ENCODE measurements at places on chromosomes 3 and 15.

DNA sequence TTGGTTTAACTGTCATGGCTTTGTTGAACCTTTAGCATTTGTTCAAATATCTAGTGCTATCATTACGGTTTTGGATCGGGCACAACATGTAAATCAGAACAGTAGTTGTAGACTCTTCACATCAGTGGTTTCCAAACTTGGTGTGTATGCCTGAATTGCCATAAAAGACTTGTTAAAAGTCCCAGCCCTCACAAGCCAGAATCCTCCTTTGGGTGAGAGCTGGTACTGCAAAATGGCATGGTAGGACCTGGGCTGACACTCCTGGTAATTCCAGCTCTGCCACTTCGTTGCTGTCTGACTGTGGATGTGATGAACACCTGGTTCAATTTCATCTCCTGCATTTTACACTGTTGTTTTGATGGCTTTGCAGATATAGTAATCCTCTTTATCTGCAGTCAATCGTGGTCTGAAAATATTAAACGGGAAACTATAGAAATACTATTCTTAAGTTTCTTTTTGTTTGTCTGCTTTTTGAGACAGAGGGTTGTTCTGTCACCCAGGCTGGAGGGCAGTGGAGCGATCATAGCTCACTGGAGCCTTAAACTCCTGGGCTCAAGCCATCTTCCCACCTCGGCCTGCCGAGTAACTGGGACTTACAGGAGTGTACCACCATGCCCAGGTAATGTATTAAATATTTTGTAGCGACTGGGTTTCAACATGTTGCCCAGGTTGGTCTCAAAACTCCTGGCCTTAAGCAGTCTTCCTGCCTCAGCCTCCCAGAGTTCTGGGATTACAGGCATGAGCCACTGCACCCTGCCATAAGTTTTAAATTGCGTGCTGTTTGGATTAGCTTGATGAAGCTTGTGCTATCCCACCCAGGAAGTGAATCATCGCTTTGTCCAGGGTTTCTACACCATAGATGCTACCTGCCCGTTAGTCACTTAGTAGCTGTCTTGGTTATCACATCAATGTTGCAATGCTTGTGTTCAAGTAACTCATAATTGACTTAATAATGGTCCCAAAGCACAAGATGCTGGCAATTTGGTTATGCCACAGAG is 61.6 kb downstream of the RAB7A start:
- DNase-seq: no peak

DNA sequence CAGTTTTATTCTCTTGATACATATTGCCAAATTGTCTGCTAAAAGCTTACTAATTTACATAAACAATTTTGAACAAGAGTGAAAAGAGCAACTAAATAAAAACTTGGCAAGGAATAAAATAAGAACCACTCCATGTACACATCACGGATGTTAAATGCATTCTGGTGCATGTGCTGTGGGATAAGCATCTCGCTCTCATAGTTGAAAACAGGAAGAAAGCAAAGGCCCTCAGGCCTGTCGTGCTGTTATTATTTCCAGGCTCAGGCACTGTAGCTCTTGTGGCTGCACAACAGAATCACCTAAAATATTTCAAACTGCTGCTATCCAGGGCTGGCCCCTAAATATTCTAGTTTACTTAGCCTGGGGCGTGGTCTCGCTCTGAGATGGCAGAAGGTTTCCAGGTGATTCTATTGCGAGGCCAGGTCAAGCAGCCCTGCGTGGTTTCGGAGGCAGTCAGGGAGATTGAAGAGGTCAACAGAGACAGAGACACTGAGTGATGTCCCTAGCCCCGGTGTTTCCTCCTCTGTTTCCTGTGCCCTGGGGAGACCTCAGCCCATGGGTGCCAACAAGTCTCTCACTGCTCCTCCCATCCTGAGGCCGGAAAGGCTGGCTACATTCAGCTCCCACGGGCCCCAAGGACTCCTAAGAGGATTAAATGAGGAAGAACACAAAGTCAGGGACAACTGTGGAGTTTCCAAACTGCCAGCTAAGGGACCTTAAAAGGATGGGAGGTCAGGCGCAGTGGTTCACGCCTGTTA is 18.2 kb upstream of the PDIA5 start:
- DNase-seq: no peak

GRCh38 chr3:27311400-27311799 is 57.8 kb downstream of the NEK10 start:
- no peak for DNase-seq

DNA sequence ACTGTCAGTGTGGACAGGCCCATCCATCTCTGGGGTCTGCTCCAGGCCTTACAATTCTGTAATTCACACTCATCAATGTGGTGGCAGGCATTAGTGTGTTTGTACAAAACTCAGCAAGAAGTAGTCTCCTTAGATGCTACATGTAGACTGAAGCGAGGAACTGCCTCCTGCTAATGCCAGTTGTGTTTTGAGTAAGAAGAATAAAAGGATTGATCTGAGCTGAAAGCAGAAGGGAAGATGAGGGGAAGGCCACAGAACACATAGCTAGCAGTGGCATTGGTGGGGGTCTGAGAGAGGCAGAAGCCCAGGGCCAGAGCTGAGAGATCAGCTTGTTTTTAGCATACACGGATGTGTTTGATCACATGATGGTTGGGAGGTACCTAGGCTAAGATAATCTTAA is 144.1 kb downstream of the TIGIT start:
- no peak for DNase-seq

- DNase-seq: peak; percentile 26
Measured at GRCh38 chr15:56919031-56919608, 676 bp downstream of the TCF12 start.

- DNase-seq: no peak
Measured at GRCh38 chr3:185830018-185830797, 5.4 kb upstream of the IGF2BP2 start.

DNA sequence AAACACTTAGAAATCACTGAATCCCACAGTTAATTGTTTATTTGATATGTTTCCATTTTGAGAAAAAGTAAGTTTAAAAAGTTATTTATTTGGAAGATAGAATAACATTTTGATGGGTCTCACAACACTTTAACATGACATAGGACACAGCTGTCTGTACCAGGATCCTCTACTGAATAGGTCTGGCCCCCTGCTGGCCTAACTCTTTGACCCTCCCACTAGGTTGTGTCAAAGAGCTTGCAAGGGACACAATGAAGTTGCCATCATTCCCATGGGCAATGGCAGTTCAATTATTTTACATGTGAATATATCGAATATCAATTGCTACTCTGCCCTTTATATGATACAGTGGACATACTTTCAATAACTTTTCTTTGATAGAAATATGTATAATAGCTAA is 138.9 kb downstream of the EPHA3 start:
- DNase-seq: no peak

- DNase-seq: no peak
Measured at GRCh38 chr3:140146668-140147067, 211.7 kb downstream of the CLSTN2 start.

DNA sequence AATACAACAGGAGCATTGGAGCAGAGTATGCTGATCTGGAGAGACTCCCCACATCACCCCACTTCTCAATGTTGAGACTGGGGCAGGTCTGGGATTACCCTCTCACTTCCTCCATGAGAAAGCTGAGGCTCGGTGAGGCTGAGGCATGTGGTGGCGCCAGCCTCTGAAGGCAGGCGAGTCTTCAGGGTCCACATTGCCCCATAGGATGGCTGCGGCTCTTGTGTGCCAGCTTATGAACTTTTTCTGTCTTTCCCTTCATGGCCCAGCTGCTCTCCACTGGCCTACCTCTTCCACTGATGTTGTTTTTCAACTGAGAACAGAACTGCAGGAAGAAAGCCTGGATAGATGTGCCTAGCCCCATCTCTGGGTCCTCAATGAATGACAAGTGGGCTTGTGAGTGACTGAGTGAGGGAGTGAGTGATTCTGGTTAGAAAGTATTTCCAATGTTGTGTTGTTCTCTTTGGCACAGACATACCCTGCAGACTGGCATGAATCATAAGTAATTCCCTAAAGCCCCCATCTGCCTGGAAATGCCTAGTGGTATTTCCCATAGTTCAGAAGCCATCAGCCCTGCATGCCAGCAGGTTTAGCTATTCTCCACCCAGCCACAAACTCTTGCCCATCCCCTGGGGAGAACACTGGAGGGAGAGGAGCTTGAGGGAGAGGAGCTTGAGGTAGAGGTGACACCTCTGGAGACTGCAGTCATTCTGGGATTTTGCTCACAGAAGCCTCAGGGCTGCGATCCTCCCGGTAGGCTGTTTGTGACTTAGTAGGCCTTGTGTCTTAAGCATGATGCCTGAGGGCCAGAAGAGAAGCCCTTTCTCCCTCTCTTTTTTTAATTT is 56.9 kb downstream of the AMOTL2 start:
- DNase-seq: no peak

- DNase-seq: no peak
Measured at GRCh38 chr3:194032828-194033435, 103.0 kb upstream of the HES1 start.

DNA sequence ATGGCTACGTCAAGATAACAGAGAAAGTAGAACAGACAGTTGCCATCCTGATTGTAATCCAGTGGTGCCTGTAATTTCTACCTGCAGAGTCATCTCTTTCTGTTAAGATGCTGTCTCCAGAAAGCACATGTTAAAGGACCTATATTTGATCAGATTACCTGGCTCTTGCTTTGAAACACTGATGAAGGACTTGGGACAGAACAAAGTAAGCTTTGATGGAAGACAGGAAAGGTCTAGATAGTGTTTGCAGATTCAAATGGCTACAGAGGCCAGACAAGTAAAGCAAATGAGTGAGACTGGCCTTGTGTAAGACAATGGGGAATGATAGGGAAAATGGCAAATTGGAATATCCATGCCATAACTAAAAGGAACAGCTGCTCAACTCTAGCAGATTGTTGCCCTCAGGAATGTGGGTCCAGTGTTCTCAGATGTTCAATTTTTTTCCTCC is 1.8 kb upstream of the GSK3B start:
- no peak for DNase-seq

DNA sequence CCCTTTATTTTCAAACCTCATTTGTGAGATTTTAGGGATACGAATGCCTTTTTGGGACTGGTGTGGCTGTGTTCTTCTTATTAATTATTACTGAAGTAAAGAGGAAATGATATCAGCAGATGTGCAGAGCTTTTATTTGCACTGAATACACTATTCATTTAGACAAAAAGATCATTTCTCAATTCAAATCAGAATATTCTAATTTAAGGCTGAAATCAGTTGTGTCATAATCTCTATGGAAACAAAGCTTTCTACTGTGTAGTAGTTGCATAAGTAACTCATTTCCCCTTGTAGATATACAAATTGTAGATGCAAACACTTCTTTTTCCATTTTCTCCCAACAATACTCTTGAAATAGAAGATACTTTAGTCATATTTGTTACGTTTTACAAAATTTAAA is 56.0 kb downstream of the PDE8A start:
- DNase-seq: no peak

- no peak for DNase-seq
Measured at GRCh38 chr3:127680146-127680661, 7.5 kb downstream of the ABTB1 start.

DNA sequence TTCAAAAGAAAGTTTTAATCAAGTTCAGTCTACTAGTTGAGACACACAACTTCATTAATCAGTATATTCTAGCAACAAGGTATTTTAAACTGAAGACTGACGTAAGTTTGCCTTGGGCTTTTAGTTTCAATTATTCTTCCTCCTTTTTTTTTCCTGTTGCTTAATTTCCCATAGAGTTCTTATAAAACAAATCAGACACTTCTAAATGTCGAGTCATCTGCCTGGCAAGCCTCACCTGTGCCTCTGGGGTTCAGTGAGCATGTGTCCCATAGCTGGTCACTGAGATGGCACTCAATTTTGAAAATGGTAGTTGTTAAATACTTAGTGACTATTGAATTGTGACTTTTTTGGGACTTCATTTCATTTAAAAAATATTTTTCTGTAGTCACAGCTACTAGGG is 27.4 kb downstream of the NKIRAS1 start:
- DNase-seq: no peak
